ENCODE measurements at places on chromosomes 6 and 20.
A peak's percentile ranks its signal among the peaks of the same experiment; 100 is the strongest.

GRCh38 chr20:49510562-49511122 is 28.2 kb upstream of the KCNB1 start:
- no peak for DNase-seq

- DNase-seq, result no peak
Measured at GRCh38 chr20:46299078-46299477, 9.2 kb downstream of the CDH22 start.

GRCh38 chr6:53048431-53049195 is 16.6 kb upstream of the FBXO9 start:
- no peak for DNase-seq

GRCh38 chr6:87623248-87623647 is 33.3 kb downstream of the ORC3 start:
- no peak for DNase-seq

DNA sequence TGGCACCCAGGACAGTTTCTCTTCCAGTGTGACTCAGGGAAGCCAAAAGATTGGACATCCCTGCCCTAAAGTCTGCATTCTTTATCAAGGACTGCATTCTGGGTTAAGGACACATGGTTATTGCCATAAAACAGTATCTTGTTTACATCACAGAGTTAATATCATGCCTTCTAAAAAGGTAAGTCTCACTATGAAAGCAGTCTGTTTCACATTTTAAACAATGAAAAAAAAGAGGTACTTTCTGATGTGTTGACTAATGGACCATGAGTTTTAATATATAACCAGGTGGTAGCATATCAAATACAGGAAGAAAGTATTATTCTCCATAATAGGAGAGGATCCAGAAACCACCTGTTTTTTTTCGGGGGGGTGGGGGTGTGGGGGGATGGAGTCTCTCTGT is 93.7 kb downstream of the TIAM2 start:
- no peak for DNase-seq

DNA sequence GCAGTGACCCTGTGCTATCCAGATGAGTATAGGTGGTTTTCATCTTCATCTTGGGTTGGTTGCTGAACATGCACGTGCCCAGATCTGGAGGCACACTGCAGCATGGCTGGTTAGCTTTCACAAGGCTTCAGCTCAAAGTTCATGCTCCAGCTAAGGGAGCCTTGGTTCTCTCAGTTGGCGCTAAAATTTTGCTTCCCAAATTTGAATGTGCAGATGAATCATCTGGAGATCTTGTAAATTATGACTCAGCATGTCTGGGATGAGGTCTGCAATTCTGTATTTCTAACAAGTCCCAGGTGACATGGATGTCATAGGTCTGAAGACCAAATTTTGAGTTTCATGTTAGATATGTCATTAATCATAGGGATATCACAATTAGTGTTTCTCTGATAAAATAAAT is 230.8 kb downstream of the FOXA2 start:
- no peak for DNase-seq

DNA sequence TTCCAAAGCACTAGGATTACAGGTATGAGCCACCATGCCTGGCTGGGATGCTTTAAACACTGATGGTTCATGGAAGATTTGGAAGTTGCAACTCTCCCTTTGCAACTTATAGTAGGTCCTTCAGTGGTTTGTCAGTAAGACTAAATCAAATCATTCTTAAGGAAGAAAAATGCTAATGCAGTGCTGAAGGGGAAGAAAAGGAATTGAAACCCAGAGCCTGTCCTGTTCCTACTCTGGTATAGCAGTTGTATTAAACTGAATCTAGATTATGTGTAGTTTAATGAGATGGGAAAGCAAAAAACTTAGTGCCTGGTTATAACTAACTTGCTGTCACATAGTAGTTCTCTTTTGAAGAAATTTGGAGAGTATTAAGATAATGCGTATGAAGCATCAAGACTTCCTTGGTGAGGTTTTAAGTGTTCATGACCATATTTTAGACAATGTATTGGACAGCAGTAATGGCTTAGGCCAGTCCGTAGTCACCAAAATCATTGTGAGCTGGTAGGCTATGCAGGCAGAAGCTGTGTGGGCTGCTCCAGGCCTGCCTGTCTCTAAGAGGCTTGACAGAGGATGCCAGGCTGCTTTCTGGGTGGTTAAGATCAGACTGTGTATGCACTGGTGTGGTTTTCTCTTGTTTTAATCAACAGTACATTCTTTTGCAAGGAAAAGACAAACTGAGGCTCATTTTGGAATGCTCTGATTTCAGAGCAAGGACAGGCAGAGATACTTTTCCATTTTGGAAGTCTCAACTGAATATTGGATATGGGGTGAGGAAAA is 14.0 kb downstream of the PAQR8 start:
- no peak for DNase-seq

DNA sequence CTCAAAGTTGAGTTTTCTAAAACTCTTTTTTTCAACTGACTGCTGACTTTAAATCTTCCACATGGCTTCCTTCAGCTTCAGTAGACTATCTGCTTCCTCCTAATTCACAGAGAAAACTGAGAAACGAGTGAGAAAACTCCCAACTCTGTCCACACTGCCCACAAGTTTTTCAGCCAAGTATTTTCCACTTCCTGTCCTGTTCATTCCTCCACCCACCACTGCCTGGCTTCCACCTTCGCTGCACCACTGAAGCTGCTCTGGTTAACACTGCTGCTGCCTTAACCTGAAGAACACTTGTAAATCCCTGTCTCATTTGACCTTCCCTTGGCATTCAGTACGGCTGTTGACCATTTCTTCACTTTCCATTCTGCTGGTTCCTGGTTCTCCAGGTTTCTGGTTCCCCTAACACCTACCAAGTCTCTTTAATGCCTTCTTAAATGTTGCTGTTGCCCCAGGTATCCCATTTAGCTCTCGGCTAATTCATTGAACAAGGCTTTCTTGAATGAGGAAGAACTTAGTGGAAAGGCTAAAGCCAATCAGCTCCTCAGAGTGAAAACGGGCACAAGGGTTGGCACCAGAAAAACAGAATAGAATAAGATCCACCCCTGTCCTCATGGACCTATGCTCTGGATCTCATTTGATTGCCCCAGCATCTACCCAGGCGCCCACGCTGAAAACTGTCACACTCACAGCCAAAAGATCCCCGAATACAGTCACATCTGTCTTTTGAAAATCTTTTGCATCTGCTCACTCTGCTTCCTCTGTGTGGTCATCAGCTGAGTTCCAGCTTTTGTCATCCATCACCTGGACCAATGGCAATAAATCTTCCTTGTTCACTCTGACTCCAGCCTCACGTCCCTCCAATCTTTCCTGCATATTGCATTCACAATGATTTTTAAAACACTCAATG is 104.4 kb upstream of the TAB2 start:
- peak; percentile 48 for DNase-seq

DNA sequence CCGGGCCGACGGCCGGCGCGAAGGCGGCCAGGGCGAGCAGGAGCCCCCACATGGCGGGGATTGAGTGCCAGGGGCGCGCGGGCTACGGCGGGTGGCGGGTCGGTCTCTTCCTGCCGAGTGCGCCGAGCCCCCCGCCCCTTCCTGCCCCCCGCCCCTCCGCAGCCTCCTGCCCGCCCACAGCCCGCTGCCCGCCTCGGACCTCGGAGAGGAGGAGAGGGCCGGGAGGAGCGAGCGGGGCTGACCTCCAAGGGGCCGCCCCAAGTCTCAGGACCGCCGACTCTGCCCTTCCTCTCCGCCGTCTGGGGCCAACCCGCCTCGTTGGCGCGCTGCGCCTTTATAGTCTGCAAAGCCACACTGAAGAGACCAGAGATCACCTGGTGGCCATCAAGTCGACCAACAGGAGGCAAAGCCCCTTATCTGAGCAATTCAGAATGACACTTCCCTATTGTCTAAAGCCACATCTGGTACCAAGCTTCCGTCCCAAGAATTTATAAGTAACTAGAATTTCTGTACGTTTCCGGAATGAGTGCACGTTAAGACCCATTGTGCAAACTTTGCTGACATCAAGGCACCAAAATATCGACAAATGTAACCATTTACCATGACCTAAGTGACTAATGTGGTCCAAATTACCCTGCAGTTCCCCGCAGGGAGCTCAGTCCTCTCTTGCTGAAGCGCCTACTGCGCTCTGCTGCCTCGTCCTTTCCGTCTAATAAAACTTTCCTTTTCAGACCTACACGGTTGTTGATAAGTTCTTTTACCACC is at the start of gene CPXM1:
Gene CPXM1 (minus strand): TSS at position 107 of the 765 bp plus-strand sequence. CDS start 55 bp downstream, at position 52.
- no peak for DNase-seq

GRCh38 chr20:44454306-44454963 is 21.2 kb upstream of the TTPAL start:
- DNase-seq, result no peak

- DNase-seq, result no peak
Measured at GRCh38 chr20:2314759-2315439, 19.1 kb downstream of the TGM3 start.

- DNase-seq, result no peak
Measured at GRCh38 chr6:17096096-17096495, 5.8 kb upstream of the STMND1 start.

DNA sequence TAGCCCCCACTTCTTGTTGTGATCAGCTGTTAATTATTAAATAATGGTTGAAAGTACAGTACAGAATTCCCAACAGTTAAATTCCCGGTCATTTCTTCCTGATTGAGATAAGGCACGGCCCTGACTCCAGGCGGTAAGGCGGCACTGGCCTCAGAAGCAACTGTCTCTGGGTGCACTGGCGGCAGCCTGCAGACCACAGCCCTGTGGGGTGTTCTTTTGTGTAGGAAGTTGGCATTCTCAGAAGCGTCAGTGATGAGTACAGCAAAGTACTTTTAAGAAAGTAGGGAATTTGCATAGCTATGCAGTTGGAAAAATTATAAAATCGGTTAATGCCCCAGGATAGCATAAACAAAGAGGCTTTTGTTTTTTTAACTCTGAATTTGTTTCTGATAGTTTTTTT is 50.5 kb downstream of the SAMD5 start:
- no peak for DNase-seq

DNA sequence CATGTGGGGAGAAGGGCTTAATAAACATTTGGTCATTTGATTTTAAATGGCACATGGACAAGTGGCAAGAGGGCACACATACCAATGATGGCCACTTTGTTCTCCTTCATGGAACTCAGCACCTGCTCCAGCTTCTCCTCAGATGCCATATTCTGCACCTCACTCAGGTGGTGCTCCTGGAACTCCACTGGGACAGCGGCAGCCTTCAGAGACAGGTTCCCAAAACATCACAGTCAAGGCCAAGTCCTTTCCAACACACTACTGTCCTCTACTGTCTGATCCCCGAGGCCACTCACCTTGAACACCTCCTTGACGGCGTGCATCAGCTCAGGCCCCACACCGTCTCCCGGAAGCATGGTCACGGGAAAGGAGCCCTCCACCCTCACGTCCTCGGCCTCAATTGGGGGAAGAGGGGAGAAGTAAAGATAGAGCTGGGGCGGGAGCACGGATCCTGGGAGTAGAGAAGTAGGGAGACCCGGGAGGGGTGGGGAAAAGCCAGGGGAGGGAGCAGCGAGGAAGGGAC is 591 bp downstream of the IDH3B start:
- no peak for DNase-seq

GRCh38 chr20:3934624-3935023 is 45.4 kb downstream of the PANK2 start:
- no peak for DNase-seq

GRCh38 chr6:10425975-10426780 is 11.3 kb upstream of the TFAP2A start:
- DNase-seq, result no peak

DNA sequence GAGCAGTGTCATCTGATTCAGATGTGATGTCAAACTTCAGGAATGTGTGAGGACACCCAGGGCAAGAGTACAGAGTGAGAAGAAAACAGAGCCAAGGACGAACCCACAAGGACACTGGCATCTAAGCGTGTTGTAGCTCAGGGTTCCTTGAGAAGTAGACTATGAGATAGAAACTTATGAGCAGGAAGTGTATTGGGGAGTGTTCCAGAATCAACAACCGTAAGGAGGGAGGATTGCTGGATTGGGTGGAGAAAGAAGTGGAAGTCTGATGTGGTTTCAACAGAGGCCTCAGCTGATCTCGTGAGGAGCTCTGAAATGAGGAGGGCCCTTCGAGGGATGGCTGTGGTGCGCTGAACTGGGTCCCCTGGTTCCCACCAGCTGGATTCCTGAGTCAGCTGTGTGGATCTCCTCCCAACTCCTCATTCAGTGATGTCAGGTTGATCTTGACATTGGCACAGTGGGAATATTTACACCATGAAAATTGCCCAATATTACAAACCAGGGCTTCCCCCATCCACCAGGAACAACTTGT is 25.7 kb upstream of the IGF2R start:
- no peak for DNase-seq

DNA sequence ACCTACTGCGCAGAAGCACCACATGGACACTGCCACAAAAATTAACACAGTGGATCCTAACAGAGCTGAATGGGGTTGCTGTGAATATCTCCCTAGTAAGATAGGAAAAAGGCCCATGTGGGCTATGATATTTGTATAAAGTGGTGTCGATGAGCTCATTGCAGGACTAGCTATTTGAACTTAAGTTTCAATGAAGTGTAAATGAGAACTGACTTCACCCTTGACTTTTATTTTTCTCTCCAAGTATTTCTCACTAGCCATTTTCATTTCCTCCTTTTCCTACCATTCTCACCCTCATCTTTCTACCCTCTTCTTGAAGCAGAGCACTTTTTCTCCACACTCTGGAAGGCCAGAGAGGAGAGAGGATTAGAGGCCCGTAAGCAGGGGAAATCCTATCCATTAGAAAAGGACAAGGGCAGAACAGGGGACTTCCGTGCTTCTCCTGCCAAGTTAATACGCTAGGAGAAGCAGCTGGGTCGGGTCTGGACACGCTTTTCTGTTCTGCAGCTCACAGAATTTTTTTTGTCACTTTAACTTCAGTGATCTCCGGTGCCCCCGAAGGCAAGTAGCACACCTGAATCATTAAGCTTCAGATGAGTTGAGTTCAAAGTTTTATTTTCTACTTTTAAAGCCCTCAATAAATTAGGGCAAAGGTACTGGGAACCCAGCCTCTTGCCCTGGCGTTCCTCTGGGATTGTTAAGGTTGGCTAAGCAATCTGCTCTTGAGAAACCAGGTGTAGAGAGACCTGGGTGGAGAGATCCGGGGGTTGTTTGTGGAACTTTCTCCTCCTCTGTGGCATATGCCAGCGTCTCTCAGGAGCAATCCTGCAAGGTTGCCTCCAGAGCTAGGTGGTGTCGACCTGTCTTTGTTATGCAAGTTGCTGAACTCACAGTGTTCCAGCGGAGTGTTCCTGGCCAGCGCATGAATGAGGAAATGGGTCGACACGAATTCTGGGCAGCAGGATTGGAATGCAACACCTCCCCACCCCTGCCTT is 56.2 kb upstream of the ARID1B start:
- no peak for DNase-seq
